ENCODE measurements at places on chromosomes 13 and 19. TPM values are rescaled to one million over a fixed set of nuclear protein-coding genes. Genes with fewer than 3 reads are reported as not detected.

Gene ZNF540
- 0.68 TPM for total RNA-seq

Gene VPS36
- total RNA-seq: 39.1 TPM

Gene ZNF320
- total RNA-seq: 3.8 TPM

Gene RDH8
- not detected for total RNA-seq

Gene SIRT6
- total RNA-seq: 13.2 TPM

Gene U2AF2
- 108 TPM for total RNA-seq

Gene PIAS4
- 19.3 TPM for total RNA-seq

Gene HNRNPUL1
- total RNA-seq: 116 TPM

Gene C19orf85
- total RNA-seq: not detected

Gene RFX1
- 8.3 TPM for total RNA-seq

Gene FAM216B
- not detected for total RNA-seq

Gene ZNF552
- total RNA-seq: 7.9 TPM

Gene HAUS8
- 6.1 TPM for total RNA-seq

Gene GPR183
- total RNA-seq: 0.76 TPM

Gene TEX101
- total RNA-seq: 3.3 TPM

Gene OR10H1
- total RNA-seq: not detected

Gene MEF2B
- total RNA-seq: 1.4 TPM

Gene GZMM
- total RNA-seq: not detected

Gene CABP5
- total RNA-seq: not detected

Gene C1QTNF9B
- total RNA-seq: not detected

Gene ZNF20
- 1.7 TPM for total RNA-seq

Gene CFAP97D2
- not detected for total RNA-seq

Gene TINCR
- total RNA-seq: 29.7 TPM

Gene AP1M1
- 37.7 TPM for total RNA-seq

Gene SBNO2
- total RNA-seq: 67.5 TPM

Gene FSD1
- 0.36 TPM for total RNA-seq

Gene SYNE4
- total RNA-seq: 0.88 TPM

Gene SPART
- total RNA-seq: 14.2 TPM

Gene IGFL2
- 2.3 TPM for total RNA-seq

Gene AP1M2
- total RNA-seq: 61.5 TPM

Gene SLC15A1
- 2.9 TPM for total RNA-seq

Gene IGFL1
- 20.2 TPM for total RNA-seq

Gene RFPL4AL1
- total RNA-seq: not detected

Gene KCTD12
- 10.0 TPM for total RNA-seq

Gene GRIK5
- total RNA-seq: 0.32 TPM

Gene PRSS57
- not detected for total RNA-seq

Gene ODAD3
- not detected for total RNA-seq

Gene NLRP11
- not detected for total RNA-seq

All from esophagus mucosa (tissue), 1 donor.